ENCODE measurements at places on chromosomes 2 and 18.
A peak's percentile ranks its signal among the peaks of the same experiment; 100 is the strongest.

DNA sequence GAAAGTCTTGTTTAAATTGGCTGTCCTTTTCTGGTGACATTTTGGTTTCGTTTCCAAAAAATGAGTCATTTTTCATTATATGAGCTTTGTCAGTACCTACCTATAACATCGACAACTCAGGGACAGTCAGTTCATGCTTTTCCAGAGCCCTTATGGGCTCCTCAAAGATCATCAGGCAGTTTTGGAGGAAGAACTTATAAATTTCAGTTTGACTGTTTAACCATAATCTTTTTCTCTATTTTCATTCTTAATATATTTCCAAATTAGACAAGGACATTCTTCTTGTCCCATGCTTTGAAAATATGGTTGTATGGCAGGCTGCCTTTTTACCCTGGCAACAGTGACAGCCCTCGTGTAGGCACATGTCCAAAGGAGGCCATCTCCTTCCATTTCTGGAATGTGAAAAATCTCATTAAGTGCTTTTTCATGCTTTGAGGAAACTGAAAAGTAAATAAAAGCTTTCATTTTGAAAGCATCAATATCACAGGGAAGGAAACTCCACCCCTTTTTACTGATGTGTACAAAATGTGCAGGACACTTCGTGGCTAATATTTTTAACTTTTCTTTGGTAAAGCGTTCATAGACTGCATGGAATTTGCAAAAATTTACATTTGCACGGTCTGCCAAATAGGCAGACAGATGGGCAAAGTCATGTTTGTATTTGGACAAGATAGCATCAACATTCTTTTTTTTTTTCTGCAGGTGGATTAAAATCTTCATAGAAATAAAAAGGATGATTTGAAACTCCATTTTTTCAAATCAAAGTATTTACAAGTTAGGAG lies 7.2 kb upstream of the PROC start:
- peak; percentile 39 for DNase-seq

- DNase-seq = no peak
Observed at GRCh38 chr18:13505780-13506345, 220.5 kb downstream of the FAM210A start.

DNA sequence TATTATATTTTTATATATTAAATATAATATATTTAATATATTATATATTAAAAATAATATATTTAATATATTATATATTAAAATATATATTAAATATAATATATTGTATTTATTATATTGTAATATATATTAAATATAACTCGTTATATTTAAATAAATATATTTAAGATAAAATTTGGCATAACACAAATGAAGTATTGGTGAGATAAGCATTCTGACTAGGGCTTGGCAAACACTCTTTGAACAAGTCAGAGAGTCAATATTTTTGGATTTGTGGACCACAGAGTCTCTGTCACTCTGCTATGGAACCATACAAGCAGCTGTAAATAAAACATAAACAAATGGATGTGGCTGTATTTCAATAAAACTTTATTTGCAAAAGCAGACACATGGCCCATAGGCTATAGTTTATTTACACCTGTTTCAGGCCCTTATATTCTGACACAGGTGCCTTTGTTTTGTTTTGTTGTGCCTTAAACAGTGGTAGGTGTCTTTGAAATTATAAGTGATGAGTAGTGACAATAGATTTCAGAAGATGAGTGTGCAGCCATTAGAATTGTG lies 190.1 kb downstream of the EPHA4 start:
- DNase-seq = no peak

GRCh38 chr2:134988994-134989605 lies 58.1 kb downstream of the MAP3K19 start:
- peak; percentile 31 for DNase-seq

GRCh38 chr2:30336978-30337841 lies 105.9 kb downstream of the LBH start:
- peak; percentile 66 for DNase-seq

GRCh38 chr2:94759211-94759610 lies 112.0 kb upstream of the TEKT4 start:
- no peak for DNase-seq

DNA sequence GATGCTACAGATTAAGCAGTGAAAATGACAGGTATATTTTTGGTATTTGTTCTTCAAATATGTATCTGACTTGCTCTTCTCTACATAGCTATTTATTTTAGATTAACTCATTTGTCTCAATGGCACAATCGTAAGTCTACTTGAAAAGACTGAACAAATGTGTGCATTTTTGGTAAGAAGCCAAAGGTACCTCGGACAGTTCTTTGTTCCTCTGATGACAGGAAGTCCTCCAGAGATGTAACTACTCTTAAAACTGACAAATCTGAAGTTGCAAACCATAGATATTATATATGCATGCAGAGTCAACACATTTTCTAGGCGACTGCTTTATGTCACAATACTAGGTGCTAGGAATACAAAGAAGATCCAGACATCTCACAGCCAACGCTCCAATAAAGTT lies 36.7 kb downstream of the NDUFAF7 start:
- no peak for DNase-seq

- no peak for DNase-seq
Observed at GRCh38 chr2:154554046-154554445, 144.4 kb upstream of the KCNJ3 start.

- no peak for DNase-seq
Observed at GRCh38 chr2:152050915-152051314, 47.9 kb downstream of the CACNB4 start.

DNA sequence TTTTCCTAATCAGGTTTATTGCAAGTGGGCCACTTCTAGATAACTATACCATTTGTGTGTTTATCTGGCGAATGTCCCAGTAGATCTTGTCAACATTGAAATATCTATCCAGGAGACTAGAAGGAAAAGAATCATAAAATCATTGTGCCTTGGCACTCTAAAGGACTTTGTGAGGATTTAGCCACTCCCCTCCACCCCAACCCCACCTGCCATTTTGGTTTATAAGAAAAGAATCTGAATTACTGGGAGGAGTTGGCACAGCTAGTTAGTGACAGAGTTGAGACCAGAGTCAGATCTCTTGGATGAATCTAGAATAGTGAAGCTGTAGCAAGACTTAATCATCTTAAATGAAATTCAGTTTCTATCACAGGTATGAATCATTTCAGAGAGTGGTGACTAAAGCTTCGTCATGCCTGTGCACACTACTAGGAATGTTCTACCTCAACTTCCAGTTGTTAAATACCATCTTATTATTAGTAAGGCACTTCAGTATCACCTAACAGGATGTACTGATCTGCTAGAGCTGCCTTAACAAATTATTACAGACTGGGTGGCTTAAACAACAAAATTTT lies 212.7 kb upstream of the SLC14A2 start:
- no peak for DNase-seq

- no peak for DNase-seq
Observed at GRCh38 chr2:169464882-169465281, 14.4 kb upstream of the BBS5 start.

- no peak for DNase-seq
Observed at GRCh38 chr2:80141007-80141726, 163.4 kb downstream of the LRRTM1 start.

GRCh38 chr2:8431446-8432125 lies 250.3 kb upstream of the ID2 start:
- DNase-seq = no peak

- DNase-seq = no peak
Observed at GRCh38 chr2:150060341-150060740, 427.1 kb downstream of the RND3 start.

- DNase-seq = no peak
Observed at GRCh38 chr2:215409331-215410127, 26.3 kb downstream of the FN1 start.

GRCh38 chr2:112782234-112782799 lies 2.0 kb downstream of the IL1A start:
- no peak for DNase-seq

- DNase-seq = no peak
Observed at GRCh38 chr2:231161877-231162329, 36.5 kb upstream of the ARMC9 start.

GRCh38 chr2:191465766-191466420 lies 212.0 kb upstream of the NABP1 start:
- DNase-seq = no peak

DNA sequence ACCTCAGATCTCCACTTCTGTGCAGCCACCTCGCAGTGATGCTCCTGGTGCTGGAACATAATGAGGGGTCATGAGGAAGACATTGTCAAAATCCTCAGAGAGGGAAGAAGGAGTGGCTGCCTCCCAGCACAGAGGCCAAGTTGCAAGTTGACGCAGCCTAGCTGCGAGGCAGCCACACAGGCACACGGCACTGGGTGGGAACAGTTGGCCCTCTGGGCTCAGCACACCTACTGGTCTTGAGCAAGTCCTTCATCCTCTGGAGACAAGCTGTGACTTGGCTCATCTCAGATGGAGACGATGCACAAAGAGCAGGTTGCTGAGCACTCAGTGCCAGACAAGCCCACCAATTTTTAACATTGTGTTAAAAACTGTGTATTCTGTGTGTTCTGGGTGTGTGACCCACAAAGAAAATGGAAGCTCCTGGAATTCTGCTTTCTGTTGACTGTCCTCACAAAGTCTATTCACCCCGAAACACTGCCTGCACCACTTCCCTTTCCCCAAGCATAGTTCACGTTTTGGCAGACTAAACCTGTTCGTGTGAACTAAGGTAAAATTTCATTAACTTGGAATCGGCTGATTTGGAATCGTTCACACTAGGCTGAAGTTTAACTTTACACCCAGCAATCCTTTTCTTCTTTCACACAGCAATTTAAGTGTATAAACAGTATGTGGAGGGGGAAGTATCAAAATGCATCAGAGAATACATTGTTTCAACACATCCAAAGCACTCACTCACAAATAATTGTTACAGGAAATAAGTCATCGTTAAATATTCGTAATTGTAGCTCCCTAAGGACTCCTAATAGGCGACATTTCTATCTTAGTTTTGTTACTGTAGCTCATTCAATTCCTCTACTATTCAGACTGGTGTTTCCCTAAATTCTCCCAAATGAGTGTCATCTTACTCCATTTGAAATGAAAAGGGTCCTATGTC lies 266.6 kb upstream of the ID2 start:
- DNase-seq = no peak

DNA sequence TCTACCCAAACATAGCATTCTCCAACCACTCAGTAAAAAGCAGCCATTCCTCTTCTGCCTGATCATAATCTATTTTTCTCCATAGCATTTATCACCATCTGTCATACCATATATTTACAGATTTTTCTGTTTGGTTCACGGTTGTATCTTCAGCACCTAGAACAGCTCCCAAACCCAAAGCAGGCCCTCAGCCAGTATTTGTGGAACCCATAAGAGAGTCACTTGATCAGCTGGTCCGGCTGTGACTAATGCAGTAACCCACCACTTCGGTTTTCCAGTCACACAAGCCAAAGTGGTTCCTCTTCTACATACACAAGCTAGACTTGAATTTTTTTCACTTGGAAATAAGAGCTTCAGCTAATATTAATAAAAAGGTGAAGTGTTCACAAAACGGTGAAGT lies 511.6 kb upstream of the CELF4 start:
- no peak for DNase-seq

DNA sequence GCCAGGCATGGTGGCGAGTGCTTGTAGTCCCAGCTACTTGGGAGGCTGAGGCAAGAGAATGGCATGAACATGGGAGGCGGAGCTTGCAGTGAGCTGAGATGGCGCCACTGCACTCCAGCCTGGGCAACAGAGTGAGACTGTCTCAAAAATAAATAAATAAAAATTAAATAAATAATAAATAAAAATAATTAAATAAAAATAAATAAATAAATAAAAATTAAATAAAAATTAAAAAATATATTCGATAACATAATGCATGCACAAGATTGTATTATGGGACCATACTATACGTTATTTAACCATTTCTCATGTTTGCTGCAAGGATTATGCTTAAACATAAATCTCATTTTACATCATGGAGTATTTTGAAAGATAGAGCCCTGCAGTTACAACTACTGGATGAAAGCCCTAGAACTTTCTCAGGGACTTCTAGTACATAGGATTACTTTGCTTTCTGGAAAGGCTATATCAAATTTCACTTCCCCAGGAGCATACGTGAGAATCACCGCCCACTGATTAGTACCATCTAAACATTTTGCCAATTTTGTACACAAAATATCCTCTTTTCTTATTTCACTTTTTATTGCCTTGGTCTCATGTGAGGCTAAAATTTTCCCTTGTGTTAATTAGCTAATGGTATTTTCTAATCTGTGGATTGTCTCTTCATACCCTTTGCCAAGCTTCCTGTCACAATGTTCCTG lies 234.3 kb upstream of the LYPD1 start:
- DNase-seq = no peak

- no peak for DNase-seq
Observed at GRCh38 chr2:11406267-11406957, 59.5 kb downstream of the E2F6 start.

- no peak for DNase-seq
Observed at GRCh38 chr2:215594766-215595165, 158.9 kb upstream of the FN1 start.

GRCh38 chr2:105578166-105578565 lies 166.5 kb upstream of the NCK2 start:
- DNase-seq = no peak
